AG04450 (cell line): ENCODE measurements at places on chromosomes 7 and 10.

- no peak for DNase-seq
These were observed 27.5 kb upstream of the PURB start for GRCh38 chr7:44912775-44913347.

GRCh38 chr7:130356121-130356875 is 11.7 kb downstream of the CPA5 start:
- DNase-seq, result peak; percentile 95

GRCh38 chr7:151863386-151864079 is 13.4 kb downstream of the PRKAG2 start:
- no peak for DNase-seq

GRCh38 chr7:83155407-83155806 is 7.3 kb downstream of the PCLO start:
- no peak for DNase-seq

- DNase-seq, result no peak
These were observed 8.3 kb downstream of the MDFIC start for GRCh38 chr7:114930107-114930661.
